ENCODE measurements at places on chromosomes 13 and 19.

DNA sequence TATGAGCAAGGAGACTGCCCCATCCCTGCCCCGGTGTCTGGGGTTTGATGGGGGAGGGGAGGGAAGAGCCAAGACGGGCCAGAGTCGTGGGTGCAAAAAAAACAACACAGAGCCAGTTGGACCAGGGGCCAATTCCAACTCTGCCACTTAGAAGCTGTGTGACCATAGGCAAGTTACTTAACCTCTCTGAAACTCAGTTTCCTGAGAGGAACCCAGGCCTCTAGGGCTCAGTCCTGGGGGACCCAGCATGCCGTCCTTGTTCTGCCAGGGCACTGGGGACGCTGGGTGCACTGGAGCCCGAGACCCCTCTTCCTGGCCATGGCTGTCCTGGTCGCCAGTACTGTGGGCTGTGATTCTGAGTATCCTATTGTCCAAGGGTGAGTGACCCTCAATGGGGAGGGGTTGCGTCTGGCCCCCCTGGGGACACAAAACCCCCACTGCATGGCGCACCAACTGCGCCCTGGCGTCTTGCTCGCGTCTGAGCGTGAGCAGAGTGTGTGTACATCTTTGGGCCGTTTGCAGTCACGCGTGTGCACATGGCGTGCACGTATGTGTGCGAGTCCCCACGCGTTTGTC is 24.6 kb downstream of the CLEC4M start:
- no peak for DNase-seq

DNA sequence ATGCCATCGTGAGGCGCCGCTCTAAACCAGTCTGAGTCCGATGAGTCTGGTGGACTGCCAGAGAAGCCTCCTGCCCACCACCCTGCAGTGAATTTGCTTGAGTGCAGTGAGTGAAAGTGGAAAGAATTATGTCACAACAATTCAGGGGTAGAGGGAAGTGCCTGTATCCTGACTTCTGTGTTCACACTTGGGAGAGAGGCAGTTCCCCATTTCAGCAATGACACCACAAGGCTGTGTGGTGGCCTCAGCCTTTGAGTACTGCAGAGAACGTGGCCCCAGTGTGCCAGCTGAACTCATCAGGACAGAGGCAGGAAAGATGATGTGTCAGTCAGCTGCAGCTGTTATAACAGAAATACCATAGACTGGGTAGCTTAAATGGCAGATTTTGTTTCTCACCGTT is 155.6 kb downstream of the COG6 start:
- DNase-seq = no peak

GRCh38 chr13:39049274-39049673 is 11.0 kb downstream of the NHLRC3 start:
- DNase-seq = no peak

GRCh38 chr19:17847538-17848366 is at the start of gene JAK3:
Gene JAK3 (minus strand): TSS chr19:17847982. CDS start chr19:17844417, 3,565 bp downstream.
- peak; percentile 85 for DNase-seq

- peak; percentile 51 for DNase-seq
Measured at GRCh38 chr19:3606174-3606689, 443 bp downstream of the TBXA2R start.
